ENCODE measurements at places on chromosomes 6 and 20.
A peak's percentile ranks its signal among the peaks of the same experiment; 100 is the strongest.

- DNase-seq: no peak
Measured at GRCh38 chr6:163857421-163857820, 442.9 kb downstream of the QKI start.

GRCh38 chr6:1076531-1077459, 235.1 kb upstream of the FOXQ1 start:
- DNase-seq: no peak

GRCh38 chr6:108872141-108872557, 23.9 kb downstream of the ARMC2 start:
- no peak for DNase-seq

- DNase-seq: peak; percentile 46
Measured at GRCh38 chr6:75283907-75284631, 523 bp downstream of the TMEM30A start.

All from NCI-H526 treated with DMSO at 0.1 percent for 48 hours (cell line).